ENCODE measurements at places on chromosomes 3 and 15.

GRCh38 chr15:84883916-84884781 is at the start of gene SLC28A1:
Gene SLC28A1, plus strand, starts transcription at chr15:84884662. Its CDS starts 3,099 bp downstream, at chr15:84887761.
- DNase-seq, result no peak

DNA sequence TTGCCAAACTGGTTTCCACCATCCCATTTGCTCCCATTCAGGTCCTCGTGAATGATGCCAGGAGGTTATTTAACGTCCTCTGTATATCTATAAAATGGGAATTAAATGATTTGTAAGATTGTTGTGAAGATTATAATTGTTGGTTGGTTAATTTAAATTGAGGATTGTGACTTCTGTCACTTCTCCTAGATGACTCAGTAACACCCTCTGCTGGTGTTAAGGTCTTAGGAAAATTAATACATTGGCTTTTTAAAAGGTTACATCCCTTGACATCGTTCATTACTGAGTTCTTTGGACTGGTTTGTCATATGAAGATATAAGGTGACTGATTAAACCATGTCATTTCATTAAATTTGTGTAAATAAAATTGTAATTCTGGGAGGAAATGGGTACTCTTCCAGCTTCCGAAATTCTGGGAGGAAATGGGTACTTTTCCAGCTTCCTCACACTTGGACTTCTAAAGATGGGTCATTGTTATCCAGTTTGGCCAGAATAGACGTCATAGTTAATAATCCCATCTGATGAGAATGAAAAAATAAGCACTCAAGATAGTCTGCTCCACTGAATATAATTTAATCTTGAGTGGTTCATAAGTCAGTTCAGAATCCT is 33.3 kb upstream of the PAQR5 start:
- no peak for DNase-seq

- DNase-seq, result no peak
Measured at GRCh38 chr15:87648278-87648677, 608.3 kb downstream of the NTRK3 start.

- no peak for DNase-seq
Measured at GRCh38 chr15:47582233-47582632, 135.1 kb upstream of the SEMA6D start.

DNA sequence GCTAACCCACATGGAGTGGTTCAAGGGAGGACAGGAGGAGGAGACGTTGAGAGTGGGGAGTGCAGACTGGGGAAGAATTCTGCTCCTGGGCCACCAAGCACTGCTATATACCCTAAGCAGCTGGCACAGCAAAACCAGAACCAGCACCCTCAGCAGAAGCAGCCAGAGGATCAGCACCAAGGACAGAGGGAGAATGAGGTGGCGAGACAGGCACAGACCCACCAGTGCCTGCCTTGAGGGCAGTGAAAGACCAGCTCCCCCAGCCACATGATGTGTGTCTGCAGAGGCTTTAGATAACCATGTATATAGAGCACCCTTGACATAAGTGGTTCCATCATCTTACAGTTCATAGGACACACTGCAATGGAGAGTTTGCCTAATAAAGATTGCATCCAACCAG is 319.0 kb downstream of the GABRB3 start:
- DNase-seq, result no peak

GRCh38 chr3:14780927-14781507 is 37.7 kb upstream of the FGD5 start:
- DNase-seq, result no peak

DNA sequence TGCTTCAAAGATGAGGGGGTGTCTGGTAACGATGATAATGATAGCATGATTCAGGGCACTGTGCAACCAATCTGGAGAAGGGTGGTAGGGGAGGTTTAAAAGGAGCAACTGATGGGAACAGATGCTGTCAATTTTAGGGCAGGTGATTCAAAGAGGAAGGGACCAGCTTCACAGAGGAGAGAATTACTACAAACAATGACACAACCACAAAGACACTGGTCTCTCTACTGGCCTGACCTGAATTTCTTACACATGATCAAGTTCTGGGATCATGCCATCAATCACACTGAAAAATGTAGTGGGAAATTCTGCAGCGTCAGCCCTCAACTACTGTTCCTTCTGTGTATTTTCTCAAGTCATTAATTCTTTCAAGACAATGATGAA is 2.6 kb upstream of the CDV3 start:
- no peak for DNase-seq

- no peak for DNase-seq
Measured at GRCh38 chr3:175672119-175672689, 813.1 kb downstream of the NAALADL2 start.

DNA sequence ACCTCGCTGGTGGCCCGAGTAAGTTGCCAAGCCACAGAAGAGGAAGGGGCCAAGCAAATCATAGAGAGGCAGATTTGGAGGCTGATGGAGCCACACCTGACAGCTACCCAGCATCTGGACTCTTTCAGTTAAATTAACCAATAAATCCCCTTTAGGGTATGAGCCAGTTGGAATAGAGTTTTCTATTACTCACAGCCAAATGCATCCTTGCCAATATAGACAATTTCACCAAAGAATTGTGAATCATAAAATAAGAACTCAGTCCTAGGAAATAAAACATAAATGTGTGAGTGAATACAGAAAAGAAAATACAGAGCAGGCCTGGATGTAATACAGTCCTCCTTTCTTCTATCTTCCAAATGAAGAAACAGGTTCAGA is 161.6 kb upstream of the ANKRD28 start:
- no peak for DNase-seq

- no peak for DNase-seq
Measured at GRCh38 chr3:50675179-50676030, 678 bp downstream of the DOCK3 start.

DNA sequence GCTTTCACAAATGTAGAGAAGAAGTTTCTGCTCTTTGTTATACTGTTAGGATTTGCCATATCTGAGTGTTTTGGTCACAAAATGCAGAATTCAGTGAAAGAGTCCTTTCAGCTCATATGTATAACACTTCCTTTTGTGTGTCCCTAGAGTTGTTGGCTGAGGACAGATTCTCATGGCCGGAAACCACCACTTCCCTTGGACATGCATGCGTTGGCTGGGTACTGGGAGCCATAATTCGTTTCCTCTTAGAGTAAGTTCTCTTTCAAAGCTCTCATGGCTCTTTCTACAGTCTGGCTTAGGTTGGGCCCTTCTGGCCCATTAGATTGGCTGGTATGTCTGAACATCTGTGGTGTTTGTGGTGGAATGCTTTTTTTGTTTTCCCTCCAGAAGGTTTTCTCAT is 298.5 kb downstream of the DIPK2A start:
- no peak for DNase-seq

GRCh38 chr3:4748127-4748526 is 231.1 kb upstream of the BHLHE40 start:
- DNase-seq, result no peak

- peak; percentile 5 for DNase-seq
Measured at GRCh38 chr15:59491062-59491461, 53.1 kb downstream of the FAM81A start.

DNA sequence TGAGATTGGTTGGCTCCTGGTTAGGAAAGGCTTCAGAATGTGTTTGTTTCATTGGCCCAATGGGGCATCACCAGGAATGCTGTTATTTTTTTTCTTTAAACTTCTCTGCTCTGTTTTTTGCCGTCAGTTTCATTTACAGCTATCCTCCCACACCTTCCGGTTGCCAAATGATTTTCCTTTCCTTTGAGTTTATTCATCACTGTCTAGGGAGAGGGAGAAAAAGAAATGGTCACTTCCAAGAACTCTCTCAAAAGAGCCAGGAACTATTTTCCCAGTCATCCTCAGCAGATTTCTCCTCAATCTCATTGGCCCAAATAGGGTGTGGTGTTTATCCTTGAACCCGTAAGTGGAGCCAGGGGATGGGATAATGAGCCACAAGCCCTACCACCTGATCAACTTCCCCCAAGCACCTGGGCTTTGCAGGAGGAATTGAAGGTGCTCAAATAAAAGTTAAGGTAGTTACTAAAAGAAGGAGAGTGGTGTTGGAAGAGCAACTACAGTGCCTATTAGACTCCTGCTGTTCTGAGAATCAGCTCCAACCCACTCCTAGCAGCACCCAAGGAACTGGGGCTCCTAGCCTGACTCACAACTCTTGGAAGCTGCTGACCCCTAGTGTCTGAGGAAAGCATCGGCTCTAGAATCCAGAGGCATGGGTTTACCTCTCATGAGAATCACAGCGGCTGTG is 183.8 kb upstream of the IL12A start:
- peak; percentile 62 for DNase-seq

DNA sequence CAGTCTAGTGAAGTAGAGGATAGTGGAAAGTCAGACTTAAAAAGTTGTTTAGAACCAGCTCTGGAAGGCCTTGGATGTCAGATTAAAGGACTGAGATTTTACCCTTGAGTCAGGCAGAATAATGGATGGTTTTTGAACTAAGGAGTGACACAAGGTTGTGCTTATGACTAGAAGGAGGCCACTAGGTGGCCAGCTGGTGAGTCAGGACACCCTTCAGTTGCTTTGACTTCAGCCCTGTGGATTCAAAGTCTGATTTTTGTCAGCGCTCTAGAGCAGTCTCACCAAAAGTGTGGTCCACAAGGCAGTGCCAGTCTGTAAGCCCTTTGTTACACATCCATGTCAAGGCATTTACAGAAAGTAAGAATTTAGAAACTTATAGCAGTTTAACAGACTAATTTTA is 3.8 kb upstream of the GABPB1 start:
- DNase-seq, result no peak

GRCh38 chr15:60135961-60136360 is 131.8 kb downstream of the FOXB1 start:
- DNase-seq, result no peak

GRCh38 chr15:57777003-57777402 is 70.5 kb downstream of the POLR2M start:
- no peak for DNase-seq

- DNase-seq, result no peak
Measured at GRCh38 chr15:34099914-34100313, 1.7 kb downstream of the EMC7 start.

DNA sequence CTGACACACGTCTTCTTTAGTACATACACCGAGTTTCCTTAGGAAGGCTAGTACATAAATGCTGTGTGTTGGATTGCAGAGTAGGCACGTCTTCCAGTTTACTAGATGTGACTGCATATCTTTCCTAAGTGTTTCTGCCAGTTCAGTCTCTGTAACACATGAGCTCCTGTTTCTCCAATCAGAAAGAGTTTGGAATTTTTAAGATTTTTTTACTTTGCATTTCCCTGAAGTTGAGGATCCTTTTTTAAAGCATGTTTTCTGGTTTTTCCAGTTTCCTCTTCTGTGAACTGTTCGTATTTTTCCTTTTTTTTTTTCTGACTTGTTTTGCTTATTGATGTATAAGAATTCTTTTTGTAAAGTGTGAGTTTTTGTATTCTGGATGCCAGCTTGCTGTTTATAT is 7.5 kb upstream of the POLR2M start:
- no peak for DNase-seq

GRCh38 chr15:36479200-36479896 is 100.1 kb upstream of the CDIN1 start:
- no peak for DNase-seq
